ENCODE measurements at places on chromosomes 3 and 15.

DNA sequence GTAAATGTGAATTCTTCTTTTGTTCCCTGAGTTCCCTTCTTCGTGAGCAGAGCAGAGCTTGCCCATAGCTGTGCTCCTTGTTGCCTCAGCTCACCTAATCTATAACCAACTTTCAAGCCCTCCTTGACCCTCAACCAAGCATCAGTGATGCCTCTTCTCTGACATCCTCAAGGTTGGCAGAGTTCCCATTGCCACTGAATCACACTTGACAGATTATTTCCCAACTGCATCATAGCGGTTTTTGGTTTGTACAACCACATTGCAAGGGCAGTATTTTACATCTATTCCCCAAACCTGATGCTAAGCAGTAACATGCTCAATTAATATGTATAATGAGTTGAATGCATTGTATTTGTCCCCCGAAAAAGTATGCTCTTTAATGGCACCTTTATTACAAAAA, 133.0 kb upstream of the SNTN start:
- no peak for DNase-seq

- DNase-seq, result no peak
Measured at GRCh38 chr15:25136119-25136518, 181.3 kb downstream of the SNRPN start.

DNA sequence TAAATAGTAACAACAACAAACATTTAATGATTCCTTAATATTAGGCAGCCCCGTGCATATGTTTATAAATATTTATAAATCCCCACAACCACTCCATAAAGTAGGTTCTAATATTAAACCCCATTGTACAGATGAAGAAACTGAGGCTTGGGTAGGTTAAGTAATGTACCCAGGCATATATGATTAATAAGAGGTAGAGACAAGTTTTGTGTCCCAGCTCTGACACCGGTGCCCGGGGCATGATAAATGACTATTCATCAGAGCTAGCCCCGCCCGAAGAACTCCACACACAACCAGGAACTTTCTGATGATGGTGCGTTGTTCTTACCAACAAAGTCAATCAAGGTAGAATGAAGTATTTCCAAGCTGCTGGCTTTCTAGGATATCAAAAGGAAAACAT, 19.4 kb downstream of the CDCP1 start:
- no peak for DNase-seq

DNA sequence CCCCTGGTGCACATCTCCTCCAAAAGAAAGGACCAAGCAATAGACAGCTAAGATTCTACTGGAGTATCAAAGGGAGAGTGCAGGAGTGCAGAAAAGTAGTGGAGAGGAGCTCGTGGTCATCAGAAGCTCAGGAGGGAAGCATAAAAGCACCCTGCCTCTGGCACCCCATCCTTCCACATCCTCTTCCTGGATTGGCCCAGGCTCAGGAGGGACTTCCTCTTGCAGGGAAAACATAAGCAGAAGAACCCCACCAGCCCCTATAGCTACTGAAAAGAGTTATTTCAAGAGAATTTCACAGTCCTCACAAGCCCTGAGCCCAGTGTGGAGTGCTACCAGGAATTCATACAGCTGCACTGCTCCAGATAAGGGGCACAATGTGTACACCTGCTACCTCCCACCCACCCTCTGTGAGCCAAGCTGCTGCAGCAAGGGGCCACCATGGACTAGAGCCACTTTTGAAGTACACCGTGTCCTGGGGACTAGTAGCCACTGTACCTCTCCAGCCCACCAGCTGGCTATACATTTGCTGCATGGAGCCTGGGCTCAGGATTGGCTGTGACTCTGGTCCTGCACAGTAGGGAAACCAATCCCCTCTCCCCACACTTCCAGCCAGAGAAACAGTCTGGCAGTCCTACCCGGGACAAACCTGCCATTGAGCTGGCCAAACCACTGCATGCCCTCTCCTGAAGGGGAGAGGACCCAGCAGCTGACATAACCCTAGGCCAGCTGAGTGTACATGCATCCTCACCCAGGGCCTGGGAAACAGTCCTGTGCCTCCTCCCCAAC, 43.0 kb downstream of the CD200R1 start:
- DNase-seq, result no peak

DNA sequence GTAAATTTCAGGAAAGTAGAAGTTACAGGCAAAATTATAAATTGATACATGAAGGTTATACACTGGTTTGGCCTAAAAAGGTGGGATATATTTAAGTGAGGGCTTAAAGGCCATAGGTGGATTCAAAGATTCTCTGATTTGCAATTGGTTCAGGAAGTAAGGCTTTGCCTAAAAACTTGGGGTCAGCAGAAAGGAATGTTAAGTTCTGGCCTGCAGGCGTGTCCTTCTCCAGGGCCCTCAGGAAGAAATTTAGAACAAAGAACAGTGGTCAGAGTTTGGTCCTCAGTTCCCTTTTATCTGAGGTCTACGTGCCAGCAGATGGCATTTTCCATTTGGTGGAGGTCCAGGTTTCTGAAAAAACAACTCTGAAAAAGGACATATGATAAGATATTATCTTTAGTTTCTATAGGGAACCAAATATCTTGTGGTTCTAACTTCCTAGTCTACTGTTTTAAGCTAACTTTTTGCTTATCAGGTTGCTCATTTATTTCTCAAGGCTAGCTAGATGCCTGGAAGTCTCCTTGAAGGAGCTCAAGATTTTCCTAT, 40.5 kb downstream of the SCN11A start:
- no peak for DNase-seq

DNA sequence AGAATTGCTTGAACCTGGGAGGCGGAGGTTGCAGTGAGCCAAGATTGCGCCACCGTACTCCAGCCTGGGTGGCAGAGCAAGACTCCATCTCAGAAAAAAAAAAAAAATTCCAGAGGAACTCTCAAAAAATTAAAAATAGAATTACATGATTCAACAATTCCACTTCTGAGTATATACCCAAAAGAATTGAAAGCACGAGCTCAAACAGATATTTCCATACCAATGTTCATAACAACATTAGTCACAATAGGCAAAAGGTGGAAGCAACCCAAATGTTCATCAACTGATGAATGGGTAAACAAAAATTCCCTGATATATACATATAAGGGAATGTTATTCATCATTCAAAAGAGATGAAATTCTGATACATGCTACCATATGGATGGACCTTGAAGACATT, 16.9 kb upstream of the MORF4L1 start:
- DNase-seq, result no peak

DNA sequence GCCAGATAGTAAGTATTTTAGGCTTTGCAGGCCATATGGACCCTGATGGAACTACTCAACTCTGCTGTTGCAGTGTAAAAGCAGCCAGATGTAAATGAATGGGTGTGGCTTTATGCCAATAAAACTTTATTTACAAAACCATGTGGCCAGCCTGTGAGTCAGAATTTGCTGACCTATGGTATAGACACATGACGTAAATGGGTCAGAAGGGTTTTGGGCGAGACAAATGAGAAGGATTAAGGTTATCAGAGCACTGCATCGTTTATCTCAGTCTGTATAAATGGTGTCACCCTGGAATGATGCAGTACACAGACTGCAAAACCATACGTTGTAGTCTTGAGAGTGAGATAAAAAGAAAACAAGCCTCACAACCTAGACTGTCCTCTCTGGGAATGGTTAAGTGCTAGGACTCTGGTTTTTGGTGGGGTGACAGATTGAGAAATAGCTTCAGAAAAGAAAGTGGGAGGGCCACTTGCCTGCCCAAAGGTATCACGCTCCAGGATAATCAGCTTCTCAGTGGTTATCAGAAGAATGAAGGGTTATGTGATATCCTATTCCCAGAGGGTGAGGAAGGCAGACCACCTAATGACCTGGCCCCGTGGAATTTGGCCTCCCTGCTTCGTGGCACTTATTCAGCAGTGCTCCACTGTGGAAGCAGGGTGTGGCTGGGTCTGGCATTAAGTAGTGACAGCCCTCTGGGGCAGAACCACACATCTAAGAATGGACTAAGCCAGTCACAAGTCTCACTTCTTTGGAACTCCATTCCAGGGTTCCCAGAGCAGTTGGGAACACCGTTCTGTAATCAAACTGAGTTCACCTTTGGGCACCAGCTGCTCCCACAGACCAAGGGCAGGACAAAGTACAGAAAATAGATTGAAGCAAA, 46.1 kb downstream of the ABHD5 start:
- no peak for DNase-seq

DNA sequence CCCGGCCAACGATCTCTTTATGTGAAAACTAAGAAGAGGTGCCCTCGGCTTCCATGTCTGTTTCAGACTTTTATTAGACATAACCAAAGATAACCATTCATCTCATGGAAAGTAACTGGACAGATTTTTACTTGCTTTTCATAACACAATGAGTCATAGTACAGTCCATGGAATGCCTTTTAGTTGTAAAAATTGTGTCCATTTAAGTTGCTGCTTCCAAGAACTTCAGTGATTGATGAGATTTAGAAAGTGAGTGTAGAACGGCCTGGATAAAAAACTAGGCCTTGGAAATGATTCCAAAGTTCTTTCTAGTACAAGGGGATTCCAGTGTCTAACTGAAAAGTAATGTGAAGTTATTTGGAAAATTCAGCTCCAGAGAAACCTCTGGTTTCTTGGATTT, 10.8 kb downstream of the EIF2AK4 start:
- DNase-seq, result no peak

- no peak for DNase-seq
Measured at GRCh38 chr3:4759689-4760312, 219.4 kb upstream of the BHLHE40 start.

DNA sequence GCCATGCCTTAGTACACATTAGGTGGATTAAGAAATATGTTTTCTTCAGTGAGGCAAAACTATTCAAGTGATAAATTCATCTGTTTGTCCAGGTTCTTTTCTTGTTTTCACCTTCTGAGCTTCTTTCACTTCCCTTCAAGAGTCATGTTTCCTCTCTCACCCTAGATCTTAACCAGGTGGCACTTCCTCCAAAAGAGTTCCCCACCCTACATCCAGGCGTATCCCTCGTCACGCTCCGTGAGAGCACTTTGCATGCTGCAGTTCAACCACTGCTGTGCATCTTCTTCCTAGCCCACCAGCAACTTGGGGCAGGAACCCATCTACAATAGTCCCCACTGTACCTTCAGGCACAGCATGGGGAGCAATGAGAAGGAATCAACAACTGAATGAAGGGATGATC, 28.9 kb downstream of the OSBPL10 start:
- DNase-seq, result no peak

DNA sequence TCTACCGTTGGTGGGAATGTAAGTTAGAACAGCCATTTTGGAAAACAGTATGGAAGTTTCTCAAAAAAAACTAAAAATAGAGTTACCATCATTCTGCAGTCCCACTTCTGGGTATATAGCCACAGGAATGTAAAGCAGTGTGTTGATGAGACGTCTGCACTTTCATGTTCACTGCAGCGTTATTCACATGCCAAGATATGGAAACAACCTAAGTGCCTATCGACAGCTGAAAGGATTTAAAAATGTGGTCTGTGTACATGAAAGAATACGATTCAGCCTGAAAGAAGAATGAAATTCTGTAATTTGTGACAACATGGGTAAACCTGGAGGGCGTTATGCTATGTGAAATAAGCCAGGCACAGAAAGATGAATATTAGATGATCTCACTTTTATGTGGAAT, 157.7 kb downstream of the THSD4 start:
- DNase-seq, result no peak

GRCh38 chr3:146166826-146167225, 5.8 kb upstream of the PLOD2 start:
- no peak for DNase-seq

GRCh38 chr15:77864211-77865105, 213.1 kb downstream of the TBC1D2B start:
- DNase-seq, result no peak

GRCh38 chr3:59388555-59389270, 338.9 kb upstream of the CFAP20DC start:
- no peak for DNase-seq

DNA sequence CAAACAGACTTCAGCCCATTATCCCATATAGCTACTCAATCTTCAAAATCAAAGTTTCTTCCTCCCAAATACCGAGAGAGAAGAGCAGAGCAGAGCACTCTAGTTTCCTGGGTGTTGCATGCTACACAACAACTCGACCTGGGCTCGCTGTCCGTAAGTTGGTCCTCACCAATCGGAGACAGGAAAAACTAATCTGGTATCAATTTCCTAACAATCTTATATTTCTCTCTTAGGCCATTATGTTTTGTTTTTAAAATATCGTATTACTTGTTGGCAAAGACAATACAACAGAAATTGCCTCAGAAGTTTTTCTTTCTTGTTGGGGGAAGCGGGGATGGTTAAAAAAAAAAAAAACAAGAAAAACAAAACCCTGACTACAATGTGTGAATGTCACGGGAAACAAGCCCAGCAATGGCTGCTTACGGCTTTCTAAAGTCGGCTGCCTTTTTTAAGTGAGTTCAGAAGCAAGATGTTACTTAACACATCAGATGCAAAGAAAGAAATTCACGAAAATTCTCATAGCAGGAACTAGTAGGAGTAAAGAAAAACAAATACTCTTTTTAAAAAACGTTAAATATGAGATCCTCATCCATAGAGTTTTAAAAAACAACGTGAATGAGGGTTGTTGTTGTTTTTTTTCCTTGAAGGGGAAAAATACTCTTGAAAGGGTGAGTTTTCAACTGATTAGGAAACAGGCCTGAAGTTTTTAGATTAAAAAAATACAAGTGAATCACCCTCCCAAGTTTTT, 1.9 kb downstream of the VGLL4 start:
- peak; percentile 25 for DNase-seq

- DNase-seq, result peak; percentile 47
Measured at GRCh38 chr15:29698030-29698701, 124.1 kb downstream of the TJP1 start.

- DNase-seq, result no peak
Measured at GRCh38 chr3:42709621-42710020, 7.0 kb upstream of the HHATL start.

DNA sequence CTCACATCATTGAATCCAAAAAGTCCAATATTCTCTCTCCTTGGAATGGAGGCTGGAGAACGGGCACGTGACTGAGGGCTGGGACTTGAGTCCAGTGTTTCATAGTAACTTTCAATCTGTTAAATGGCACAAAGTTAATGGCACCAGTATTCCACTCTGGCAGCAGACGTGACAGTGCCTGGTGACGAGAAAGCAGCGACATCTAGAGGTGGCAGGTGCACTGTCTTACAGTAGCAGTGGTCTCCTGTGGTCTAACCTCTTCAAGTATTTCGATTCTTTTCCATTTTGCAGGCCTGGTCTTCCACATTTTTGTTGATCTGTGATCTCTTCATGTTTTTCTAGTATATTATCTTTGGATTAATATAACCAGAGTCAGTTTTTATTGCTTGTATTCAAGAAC, 107.1 kb downstream of the OXSM start:
- no peak for DNase-seq

- DNase-seq, result no peak
Measured at GRCh38 chr3:83454353-83454752, 1504.4 kb upstream of the CADM2 start.

- no peak for DNase-seq
Measured at GRCh38 chr15:84829428-84829827, 12.3 kb downstream of the ALPK3 start.

GRCh38 chr15:79431636-79432344, at the start of gene MINAR1:
Gene MINAR1, plus strand, starts transcription at chr15:79432336. Its CDS starts 23,812 bp downstream, at chr15:79456148.
- DNase-seq, result no peak

DNA sequence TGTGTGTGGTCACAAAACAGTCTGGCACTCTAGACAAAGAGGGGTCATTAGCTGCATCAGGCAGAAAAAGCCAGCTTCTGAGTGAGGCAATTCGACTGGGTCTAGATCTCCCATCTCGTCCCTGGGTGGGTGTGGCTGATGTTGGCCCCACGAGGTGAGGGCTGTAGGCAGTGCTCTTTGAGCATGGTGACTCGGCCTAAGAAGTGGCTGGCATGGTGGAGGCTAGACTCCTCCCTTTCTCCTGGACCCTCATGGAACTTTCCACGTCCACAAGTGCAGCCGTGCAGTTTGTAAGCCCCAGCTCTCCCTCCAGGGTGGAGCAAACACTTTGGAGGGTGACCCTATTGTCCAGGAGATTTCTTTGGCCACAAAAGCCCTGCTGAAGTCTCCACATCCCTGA, 134.1 kb downstream of the OPA1 start:
- DNase-seq, result no peak
